Mucosa of descending colon (tissue), 3 donors: ENCODE measurements at places on chromosomes 6 and 20.

DNA sequence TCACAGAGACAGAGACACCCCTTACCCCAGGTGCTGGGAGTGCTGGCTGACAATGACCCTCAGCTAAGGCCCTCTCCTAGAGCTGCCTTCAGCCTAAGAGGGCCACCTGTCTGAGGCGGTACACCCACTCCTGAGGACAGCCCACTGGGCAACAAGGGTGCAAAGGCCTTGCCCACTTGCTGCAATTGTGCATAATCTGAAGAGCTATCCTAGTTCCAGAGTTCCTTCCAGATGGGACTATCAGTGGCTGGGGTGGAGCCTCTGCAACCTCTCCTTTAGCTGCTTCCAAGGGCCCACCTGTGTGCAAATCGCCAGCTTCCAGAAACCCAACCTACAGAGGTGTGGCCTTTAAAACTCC lies 87.5 kb downstream of the PREX1 start:
- no peak for DNase-seq

DNA sequence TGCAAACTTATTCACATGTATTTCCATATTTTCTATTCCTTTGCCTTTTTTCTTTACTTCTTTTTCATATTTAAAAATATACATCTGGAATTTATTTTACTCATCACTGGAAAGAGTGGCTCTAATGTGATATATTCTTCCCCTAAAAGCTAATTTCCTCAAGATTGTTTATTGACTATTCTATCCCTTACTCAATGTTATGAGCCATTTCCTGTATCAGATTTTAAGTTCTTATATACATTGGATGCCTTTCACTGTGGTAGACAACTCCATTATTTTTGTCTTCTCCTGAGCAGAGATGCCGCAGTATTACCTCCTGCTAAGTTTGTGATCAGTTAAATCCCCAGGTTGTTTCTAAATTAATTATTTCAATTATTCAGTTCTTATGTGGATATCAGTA lies 418.4 kb upstream of the JAG1 start:
- no peak for DNase-seq

DNA sequence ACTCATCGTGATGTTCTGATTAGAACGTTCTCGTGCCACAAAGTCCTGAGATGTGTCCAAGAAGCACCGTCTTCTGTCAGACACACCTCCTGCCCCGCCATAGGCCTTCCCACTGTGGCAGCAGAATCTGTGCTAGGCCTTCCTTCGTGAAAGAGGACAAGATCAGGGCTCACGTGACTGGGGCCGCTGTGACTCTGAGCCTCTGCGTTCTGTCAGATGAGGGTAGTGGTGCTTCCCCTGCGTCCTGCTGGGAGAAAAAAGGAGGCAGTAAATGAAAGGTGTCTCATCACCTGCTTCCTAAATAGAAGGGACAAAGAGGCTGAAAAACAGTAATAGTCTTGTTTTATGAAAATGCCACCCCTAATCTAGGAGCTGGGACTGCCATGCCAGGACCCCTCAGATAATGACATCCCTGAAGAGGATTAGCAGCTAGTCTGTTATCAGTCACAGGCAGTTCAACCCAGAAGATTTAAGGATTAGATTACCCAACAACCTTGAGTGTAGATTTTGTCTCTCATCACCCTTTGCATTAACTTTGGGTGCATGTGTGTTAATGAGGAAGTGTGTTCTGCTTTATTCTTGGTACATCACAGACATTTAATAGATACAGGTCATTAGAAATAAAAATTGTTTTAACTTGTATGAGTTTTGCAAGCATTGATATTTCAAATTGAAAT lies 4.1 kb downstream of the DNAJC5 start:
- no peak for DNase-seq

DNA sequence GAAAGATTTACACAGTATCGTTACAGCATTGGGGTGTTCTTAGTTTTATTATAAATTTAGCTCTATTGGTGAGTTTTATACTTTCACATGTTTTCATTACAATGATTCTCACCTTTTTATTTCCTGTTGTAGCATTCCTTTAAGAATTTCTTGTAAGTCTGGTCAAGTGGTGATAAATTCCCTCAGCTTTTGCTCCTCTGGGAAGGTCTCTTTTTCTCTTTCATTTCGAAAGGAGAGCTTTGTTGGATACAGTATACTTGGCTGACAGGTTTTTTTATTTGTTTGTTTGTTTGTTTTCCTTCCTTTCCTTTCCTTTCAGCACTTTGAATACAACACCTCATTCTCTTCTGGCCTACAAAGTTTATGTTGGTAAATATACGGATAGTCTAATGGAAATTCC lies 249.7 kb upstream of the RUNX2 start:
- DNase-seq: no peak

DNA sequence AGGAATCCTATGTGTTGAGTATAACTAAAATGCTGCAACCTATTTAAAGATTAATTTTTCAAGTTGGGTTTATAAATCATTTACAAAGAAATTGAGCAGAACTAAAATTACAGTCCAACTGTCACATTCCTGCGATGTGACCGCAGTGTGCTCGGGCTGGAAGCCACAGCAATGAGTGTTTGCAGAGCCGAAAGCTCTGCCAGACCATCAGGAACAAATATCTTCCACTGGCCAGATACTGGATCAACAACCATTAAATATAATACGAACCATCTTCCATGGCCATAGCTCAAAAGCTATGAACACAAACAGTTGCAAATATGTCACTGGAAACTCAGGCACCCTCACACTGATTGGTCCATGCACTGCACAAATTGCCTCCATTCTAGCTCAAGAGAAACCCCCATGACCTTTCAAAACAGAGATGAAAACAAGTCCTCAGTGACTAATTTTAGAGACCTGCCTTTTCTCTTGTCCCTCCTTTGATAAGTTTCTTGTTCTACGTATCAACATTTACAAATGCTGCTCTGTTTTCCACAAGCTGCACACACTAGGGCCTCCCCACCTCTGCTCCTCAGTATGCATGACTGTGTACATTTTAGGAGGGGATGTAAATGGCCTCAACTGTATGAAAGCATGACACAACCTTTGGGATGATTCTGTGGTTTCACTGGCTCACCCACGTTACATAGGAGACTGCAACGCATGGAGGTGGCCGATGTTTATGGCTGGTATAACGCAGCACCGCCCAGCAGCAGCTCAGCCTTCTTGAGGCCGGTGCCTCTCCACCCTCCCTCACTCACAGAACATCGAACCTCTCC lies 171.7 kb downstream of the WDR27 start:
- peak; percentile 51 for DNase-seq

DNA sequence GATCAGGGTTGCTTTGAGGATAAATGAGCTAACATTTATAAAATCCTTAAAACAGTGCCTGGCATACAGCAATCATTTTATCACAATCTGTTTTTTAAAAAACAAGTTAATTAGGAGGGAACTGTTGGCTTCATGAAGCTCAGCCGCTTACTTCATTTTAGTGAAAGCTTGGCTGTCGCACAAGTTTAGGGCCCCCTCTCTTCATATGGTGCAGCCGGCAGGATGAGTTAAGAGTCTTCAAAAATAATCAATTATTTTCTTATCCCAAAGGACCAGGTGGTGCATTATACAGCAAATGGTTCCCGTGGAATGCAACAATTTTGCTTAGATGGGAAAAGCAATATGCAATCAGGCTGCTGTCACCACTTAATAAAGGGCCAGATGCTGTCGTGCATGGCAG lies 57.4 kb upstream of the PROKR2 start:
- DNase-seq: no peak

- DNase-seq: peak; percentile 70
Measured at GRCh38 chr20:23245553-23246181, 104.9 kb upstream of the NXT1 start.

GRCh38 chr6:148925701-148926100 lies 178.9 kb downstream of the UST start:
- no peak for DNase-seq

GRCh38 chr20:2022163-2022562 lies 28.3 kb upstream of the PDYN start:
- no peak for DNase-seq

DNA sequence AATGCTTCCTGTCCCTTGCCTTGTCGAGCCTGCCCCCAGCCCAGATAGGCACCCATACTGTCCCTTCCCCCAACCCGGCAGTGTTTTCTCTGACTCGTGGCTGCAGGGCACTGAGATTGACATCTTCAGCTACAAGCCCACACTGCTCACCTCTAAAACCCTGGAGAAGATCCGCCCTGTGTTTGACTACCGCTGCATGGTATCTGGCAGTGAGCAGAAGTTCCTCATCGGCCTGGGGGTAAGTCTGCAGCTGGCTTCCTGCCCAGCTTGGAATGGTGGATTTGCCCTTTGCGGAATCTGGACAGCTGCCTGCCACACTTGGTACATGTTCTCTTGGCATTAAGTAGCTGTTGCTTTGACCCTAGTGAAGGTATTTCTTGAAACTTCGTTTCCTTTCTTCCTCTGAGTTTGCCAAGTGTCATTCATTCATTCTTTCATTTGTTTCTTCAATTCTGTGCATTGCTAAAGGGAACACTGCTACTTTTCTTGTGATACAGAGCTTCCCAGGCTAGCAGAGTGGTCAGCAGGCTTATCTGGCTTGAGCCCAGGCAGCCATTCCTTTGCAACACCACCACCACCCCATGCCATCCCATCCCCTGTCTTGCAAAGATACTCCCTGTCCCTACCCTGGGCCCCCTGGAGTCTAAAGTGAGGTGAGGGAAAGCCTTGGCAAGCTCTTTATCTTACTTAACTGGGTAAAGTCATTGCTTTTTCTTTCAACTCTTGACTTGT lies 26.2 kb downstream of the CCDC167 start:
- no peak for DNase-seq

DNA sequence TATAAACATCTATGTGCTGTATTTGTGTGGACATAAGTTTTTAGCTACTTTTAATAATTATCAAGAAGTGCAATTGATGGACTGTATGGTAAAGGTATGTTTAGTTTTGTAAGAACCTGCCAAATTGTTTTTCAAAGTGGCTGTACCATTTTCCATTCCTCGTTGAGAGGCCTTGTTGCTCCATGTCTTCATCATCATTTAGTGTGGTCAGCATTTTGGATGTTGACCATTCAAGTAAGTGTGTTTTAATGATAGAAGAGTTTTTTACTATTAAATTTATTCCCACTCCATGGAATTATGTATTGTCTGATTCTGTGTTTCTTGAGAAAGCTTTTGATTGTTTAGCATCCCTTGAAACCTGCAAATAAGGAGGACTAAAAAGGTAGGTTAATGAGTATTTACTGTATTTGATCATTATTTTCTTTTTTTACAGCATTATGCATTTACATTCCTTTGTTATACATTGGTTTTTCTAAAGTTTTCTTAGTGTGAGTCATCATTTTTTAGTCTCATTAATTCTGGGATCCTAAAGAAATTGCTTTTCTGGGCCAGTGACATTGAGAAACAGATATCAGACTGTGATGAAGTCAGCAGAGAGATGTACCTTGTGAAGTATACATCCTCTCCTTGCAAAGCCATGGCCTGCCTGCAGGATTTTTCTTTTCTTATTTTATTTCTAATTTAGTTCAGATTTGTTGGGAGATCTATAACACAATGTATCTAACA lies 312.8 kb upstream of the PTCHD4 start:
- no peak for DNase-seq

- DNase-seq: no peak
Measured at GRCh38 chr6:145743332-145743731, 8.0 kb upstream of the EPM2A start.

DNA sequence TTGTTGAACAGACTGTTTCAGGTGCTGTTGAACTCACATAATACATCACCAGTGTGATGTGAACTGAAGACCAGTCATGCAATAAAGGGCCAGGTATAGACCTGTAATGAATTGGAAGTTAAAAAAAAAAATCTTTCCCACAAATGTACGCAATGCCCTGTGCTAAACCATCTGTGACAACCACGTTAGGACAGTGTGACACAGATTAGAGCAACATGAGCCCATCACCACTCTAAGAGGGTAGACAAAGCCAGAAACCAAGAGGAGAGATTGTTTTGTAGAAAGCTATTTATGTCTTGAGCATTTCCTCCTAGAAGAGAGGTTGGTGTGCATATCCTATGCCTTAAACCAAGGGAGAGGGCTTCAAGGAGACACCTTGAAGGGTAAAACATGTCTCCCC lies 77.0 kb upstream of the BEND6 start:
- DNase-seq: no peak

GRCh38 chr6:40286721-40287120 lies 300.4 kb downstream of the LRFN2 start:
- DNase-seq: no peak

- DNase-seq: no peak
Measured at GRCh38 chr6:37877373-37878149, 58.0 kb downstream of the ZFAND3 start.
